Memory B cell (primary cell): ENCODE measurements at places on chromosomes 5 and 9.

DNA sequence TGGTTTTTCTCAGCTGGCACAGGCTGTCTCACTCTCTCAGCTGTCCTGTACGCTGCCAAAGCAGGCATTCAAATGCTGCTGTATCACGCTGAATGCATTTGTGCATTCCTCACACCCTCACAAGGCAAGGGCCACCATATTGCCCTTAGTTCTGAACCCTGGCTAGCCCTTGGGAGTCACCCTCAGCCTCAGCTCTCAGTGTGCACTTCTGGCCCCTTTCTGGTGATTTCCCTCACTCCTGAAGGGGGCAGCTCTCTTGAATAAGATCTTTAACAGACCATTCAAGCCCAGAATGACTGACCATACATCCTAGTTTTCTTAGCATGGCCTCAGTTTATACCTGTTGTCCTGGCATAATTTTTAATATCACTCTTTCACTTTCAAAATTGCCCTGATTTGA, 84.3 kb downstream of the HTR1A start:
- DNase-seq = no peak

GRCh38 chr9:133111808-133112662, 9.0 kb downstream of the RALGDS start:
- no peak for DNase-seq

DNA sequence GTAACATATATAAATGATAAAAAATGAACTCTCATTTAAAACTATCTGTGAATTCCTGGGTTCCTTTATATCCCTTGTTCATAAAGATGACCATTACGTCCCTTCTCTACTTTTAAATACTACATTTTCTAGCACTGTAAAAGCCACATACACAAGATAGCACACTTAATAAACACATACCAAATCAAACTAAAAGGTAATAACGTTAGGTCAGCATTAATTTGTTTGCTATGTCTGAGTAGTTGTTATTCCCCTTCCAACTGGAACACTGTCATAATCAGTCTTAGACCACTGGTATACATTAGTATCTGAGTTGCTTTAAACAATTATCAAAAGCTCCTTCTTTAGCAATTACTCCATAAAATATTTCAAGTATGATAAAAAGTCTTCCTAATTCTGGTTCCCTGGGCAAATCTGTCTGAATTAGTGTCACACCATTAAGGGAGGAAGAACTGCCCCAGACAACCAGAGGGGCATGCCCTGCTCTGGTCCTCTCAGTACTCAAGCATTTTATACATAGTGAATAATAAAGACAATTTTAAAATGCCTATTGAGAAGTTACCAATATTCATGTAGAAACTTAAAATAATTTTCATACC, 98.1 kb downstream of the RAPGEF6 start:
- DNase-seq = no peak

DNA sequence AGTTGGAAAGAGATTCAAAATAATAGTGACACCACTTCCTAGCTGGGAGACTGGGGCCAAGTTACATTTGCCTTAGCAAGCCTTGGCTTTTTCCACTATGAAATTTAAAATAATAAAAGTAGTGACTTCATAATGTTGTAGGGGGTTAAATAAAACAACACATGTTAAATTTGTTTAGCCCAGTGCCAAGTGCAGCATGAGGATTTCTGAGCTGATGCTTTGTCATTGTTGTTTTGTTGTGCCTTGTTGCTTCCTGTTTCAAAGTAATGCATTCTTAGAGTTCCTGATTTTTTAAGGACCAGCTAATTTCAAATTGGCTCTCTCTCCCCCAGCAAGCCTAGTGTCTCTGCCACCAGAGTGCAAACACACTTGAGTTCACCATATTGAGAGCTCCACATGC, 270.7 kb upstream of the PAPPA start:
- no peak for DNase-seq

- no peak for DNase-seq
Observed at GRCh38 chr9:2210201-2210600, 195.1 kb downstream of the SMARCA2 start.

- no peak for DNase-seq
Observed at GRCh38 chr5:56433039-56433617, 200.0 kb upstream of the ANKRD55 start.
